ENCODE measurements at places on chromosomes 3 and 15.

DNA sequence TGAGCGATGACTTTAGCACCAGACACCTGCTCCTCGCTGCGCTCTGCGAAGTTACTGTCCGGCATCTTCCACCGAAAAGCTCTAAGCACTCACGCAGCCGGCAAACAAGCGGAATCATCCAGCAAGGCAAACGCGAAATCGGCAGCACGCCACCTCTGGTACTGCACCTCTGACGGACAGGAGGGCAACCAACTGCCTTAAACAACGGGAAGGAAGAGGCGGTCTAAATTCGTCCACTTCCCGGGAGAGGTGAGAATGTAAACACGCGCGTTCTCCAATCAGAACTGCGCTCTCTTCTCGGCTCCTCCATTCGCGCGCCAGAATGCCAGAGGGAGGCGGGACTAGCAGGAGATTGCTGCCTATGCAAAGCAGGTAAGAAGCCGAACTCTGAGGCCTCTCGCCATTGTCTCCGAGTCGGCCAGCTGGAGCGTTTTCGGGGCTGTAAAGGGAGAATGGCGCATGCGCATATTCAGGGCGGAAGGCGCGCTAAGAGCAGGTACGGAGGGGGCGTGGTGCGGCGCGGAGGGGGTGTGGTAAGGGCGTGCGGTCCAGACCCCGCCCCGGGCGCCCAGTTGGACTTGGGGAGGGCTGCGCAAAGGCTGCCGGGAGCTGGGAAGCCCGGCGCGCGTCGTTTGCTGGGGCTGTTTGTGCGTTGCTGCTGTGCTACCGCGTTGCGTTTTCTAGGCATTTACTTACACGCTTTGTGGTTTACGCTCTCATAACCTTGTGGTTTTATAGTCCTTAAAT, at the start of the genes BTD and HACL1:
Gene BTD, plus strand, starts transcription at position 347 of the 747 bp plus-strand sequence. CDS start 33,695 bp downstream, outside the sequence.
Gene HACL1, minus strand, starts transcription at position 171 of the 747 bp plus-strand sequence. Its CDS starts 106 bp downstream, at position 65.
- peak; percentile 99 for DNase-seq

GRCh38 chr15:75073197-75073596, 49.8 kb downstream of the PPCDC start:
- DNase-seq = no peak

- no peak for DNase-seq
Observed at GRCh38 chr3:38566215-38566528, 70.0 kb downstream of the EXOG start.

GRCh38 chr3:145869958-145870357, 291.0 kb downstream of the PLOD2 start:
- DNase-seq = no peak

DNA sequence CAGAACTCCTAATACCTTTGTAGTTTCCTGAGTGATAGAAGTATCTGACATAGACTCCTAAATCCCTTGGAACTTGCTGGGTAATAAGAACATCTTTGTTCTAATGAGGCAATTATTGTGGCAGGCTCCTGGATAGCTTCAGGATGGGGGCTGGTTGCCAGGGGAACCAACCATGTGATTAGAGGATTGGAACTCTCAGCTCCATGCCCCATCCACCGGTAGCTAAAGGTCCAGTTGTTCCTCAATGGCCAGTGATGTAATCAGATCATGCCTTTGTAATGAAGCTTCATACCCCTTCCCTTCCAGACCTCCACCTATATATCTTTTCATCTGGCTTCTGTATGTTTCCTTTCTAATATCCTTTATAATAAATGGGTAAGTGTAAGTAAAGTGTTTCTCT, 221.2 kb upstream of the ALCAM start:
- DNase-seq = no peak

- DNase-seq = no peak
Observed at GRCh38 chr3:188435266-188435665, 281.3 kb downstream of the LPP start.

GRCh38 chr15:34984889-34985630, 3.0 kb downstream of the ZNF770 start:
- no peak for DNase-seq
